A549 (cell line): ENCODE measurements at places on chromosomes 4 and X.

- no peak for DNase-seq
These were observed 40.6 kb downstream of the MRPL1 start for GRCh38 chr4:77903186-77903585.

- no peak for DNase-seq
These were observed 104.1 kb upstream of the MCF2 start for GRCh38 chrX:139811942-139812629.

DNA sequence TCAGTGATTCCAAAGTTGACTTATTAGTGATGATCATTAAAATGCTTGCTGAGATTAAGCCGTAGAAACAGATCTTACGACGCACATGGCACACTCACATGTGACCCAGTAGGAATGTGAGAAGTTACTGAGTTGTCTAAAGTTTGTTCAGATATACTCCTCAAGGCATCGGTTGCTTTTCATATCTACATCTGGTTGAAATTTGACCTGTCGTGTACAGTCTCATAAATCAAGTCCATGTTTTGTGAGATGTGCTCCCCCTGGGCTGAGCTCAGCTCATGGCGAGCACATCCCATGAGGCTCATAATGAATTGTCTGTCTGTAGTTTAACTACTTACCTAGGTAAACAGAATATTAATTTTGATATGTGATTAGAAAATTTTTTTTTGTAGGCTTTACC is 67.0 kb downstream of the TNIP2 start:
- DNase-seq: no peak

DNA sequence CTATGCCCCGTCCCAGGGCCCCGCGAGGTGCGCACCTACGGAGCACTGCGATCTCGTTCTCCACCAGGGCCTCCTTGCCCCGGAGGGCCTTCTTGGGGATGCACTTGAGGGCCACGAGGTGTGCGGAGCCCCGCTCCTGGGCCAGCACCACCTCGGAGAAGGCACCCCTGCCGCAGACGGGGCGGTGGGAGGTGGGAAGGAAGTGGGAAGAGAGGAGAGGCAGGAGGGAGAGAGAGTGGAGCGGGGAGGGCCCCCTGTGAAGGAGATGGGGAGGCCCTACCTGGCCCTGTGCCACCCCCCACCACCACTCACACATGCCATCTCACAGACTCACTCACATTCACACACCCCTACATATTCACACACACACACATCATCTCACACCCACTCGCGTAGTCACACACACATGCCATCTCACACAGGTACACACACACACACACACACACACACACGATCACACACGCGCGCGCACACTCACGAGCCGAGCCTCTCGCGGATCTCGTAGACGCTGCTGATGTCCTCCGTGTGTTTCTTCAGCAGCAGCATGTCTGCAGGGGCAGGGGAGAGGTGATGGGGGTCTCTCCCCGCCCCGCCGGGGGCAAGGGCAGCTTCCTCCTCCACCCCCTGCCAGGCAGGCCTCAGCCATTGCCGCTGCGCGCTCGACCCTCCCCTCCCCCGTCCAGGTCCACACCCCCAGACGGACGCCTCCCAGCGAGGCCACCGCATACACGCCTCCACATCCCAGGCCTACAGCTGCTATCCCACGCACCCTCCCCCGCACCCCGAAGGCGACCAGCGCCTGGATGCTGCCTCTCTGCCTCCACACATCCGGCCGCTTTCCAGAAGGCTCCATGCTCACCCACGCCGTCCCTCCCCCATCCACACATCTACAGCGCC is 834 bp downstream of the PNCK start:
- no peak for DNase-seq

GRCh38 chr4:140238351-140239056 is 84.5 kb upstream of the MAML3 start:
- DNase-seq: no peak

GRCh38 chr4:90960433-90960832 is 833.2 kb downstream of the CCSER1 start:
- DNase-seq: no peak

DNA sequence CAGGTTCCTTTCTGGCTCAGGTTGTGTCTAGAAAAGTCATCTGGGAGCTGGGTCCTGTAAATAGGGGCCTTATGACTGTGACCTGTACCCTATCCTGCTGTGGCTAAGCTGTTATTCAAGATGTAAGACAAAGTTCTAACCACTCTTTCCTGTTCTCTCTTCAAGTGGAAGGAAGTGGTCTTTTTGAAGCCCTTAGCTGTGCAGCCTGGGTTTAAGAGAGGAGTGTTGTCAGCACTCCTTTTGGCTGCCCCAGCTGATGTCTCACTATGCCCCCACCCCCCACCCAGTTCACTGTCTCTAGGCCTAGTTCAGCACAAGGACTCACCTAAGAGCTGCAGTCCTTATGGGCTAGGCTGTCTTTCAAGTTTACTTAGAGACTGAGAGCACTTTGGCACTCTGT is 1069.5 kb downstream of the FAM133A start:
- no peak for DNase-seq

DNA sequence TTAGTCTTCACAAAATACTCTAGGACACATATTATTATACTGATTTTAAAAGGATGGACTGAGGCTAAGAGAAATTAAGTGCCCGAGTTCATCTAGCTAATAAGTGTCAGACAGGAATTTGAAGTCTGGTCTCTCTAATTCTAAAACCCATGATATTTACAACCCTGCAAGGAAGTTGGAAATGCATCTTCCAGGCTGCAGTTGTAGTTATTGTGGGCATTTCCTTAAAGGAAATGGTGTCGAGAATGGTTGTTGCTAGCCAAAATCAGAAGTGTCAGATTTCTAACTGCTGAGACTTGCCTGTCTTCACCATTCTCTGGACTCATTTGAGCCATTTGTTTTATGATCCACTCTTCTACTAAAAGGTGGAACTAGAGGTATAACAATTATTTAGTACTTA is 82.5 kb downstream of the FAT4 start:
- DNase-seq: no peak

- no peak for DNase-seq
These were observed 160.0 kb downstream of the FHIP1A start for GRCh38 chr4:151568966-151569365.

DNA sequence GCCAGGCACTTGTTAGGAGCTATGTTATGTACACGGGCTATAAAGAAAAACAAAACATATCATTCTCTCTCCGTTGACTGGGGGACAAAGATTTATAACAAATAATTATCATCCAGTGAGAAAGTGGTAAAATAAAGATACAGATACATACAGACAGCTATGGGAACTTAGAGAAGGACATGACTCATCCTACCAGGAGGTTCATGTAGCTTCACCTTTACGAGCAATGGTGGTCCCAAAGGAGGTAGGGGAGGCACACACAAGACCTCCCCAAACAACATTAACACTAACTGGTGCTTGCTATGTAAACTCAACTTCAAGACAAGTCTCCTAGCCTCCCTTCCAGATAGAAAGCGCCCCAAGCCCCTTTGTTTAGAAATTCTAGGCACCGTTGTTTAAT is 8.9 kb downstream of the AMBN start:
- DNase-seq: no peak

DNA sequence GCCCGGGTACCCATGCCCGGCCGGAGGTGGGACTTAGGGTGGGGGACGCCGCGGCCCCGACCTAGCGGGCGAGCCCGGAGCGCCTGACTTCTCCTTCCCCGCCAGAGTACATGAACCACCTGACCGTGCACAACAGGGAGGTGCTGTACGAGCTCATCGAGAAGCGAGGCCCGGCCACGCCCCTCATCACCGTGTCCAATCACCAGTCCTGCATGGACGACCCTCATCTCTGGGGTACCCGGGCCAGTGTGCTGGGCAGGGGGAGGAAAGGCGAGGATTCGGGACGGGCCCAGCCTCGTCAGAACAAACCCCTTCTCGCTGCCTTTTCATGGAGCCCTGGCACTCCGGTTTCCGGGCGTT is 622 bp downstream of the TAFAZZIN start:
- peak; percentile 67 for DNase-seq

DNA sequence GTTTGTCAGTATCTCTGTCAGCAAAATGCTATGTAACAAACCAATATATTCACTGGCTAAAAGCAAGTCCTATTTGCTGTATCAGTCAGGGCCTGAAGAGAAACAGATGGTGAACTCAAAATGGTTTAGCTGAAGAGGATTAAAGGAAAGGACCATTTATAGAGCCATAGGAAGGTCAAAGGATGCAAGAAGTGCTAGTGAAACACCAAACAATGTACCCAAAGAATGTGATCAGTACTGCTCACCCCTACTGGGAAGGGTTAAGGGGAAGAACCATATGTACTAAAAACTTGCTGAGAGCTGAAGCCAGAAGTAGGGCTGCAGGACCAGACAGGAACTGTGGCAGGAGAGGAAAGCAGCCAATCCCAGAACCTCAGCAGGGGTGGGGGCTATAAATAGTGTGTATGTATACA is 479.3 kb downstream of the INPP4B start:
- DNase-seq: no peak

DNA sequence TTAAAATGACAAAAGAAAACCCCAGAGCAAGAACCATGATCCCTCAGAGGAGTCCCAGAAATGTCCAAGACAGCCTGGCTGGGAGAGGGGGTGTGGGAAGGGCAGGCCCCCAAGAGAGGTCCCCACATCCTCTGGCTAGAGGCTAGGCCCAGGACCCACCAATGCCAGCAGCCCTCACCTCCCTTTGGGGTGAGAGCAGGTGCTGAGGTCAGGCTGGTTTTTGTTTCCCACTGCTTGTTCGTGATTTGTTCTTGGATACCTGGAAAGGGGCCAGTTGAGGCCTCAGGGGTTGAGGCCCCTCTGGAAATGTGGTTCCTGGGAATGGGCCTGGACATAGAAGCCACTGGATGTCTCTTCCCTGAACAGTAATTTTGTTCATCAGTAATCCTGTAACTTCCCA is 2.3 kb upstream of the GRSF1 start:
- DNase-seq: no peak

- DNase-seq: no peak
These were observed 254.5 kb downstream of the SPRY1 start for GRCh38 chr4:123651066-123651465.

DNA sequence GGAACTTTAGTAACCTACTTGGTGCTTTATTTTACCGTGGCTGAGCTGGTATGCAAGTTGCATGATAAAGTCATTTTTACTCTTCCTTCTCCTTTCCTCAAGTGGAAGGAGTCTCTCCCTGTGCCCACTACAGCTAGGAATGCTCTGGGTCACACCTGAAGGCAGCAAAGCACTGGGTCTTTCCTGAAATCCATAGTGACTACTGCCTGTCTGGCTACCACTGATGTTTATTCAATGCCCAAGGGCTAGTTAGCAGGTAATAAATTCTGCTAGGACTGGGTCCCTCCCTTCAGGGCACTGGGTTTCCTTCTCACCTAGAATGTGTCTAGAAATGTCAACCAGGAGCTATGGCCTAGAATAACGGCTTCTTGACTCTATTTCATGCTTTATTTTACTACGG is 1081.4 kb downstream of the FAT4 start:
- no peak for DNase-seq

- no peak for DNase-seq
These were observed 305.7 kb downstream of the PDGFC start for GRCh38 chr4:156665780-156666366.

- no peak for DNase-seq
These were observed 145.6 kb downstream of the RAP1GDS1 start for GRCh38 chr4:98406819-98407218.

DNA sequence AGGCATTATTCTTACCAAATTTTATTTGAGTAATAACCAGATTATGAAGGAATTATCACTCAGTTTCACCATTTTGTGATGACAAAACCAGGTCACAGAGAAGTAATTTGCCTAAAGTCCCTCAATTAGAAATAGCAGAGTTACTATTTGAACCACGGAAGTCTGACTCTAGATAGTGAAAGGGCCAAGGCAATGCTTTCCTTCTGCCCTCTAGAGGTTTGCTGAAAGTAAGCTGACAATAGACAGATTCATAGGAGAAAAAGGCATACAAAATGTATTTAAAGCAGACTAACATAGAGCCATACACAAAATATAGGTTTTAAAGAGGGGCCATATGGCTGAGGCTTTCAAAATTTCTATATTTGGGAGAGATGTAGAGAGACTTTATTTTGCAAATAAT is 43.1 kb downstream of the CXXC4 start:
- peak; percentile 2 for DNase-seq

DNA sequence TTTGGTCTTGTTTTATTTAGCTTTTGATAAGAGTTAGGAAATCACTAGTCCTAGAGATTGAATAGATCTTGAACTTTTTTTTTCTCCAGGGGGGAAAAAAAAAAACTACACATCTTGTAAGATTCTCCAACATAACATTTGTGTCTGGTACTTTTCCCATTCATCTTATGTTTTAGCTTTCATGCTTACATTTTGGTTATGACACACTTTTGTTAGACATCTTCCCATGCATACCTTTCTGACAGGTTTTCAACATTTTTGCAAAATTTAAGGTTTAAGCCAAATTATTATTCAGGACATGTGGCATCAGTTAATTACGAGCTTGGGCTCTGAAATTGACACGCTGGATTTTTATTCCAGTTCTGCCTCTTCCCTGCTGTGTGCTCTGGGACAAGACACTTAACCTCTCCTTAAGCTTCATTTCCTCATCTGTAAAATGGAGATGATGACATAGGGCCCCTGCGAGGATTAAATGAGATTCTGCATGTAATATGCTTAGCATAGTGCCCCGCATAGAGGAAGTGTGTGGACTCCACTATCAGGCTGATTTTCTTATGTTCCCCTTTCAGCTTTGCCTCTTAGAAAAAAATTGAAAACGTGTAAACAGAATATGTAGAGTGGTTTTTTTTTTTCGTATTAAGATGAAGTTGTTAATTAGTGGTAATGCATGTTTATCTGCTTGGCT is 5.3 kb downstream of the KIT start:
- DNase-seq: no peak

- no peak for DNase-seq
These were observed 31.7 kb upstream of the MXRA5 start for GRCh38 chrX:3378156-3378555.

DNA sequence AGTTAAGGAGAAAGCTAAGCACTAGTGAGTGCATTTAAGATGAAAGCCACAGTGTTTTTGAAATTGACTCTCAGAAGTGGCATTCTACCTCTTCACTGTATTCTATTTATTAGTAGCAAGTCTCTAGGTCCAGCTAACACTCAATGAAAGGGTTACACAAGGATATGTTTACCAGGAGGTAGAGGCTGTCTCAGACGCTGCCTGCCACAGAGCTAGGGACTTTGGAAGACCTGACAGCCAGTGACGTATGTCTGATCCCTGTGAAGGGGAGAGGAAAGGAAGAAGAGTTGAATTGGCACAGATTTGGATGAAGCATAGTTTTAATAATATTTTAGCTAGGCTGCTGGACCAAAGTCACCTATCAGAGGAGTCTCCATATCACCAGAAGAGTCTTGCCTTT is 36.5 kb upstream of the KLHL2 start:
- DNase-seq: no peak

DNA sequence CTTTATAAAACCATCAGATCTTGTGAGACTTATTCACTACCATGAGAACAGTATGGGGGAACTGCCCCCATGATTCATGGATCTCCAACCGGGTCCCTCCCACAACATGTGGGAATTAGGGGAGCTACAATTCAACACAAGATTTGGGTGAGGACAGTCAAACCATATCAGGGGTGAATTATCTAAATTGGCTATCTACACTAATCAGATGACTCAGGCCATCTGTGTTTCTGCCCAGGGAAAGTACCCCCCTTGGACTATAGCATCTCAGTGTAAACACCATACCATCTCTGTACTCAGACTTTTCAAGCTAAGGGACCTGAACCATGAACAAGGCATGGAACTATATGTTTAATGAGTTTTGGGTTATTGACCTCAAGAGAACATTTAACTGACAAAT is 76.8 kb downstream of the LNX1 start:
- DNase-seq: no peak
